ENCODE measurements at places on chromosomes 12 and 14. TPM values are rescaled to one million over a fixed set of nuclear protein-coding genes. Genes with fewer than 3 reads are reported as not detected.

Gene YEATS4
- total RNA-seq: 16.3 TPM

Gene KRT6A
- 74.9 TPM for total RNA-seq

Gene AGAP2
- total RNA-seq: 1.6 TPM

Gene RAD9B
- total RNA-seq: 1.1 TPM

DNA sequence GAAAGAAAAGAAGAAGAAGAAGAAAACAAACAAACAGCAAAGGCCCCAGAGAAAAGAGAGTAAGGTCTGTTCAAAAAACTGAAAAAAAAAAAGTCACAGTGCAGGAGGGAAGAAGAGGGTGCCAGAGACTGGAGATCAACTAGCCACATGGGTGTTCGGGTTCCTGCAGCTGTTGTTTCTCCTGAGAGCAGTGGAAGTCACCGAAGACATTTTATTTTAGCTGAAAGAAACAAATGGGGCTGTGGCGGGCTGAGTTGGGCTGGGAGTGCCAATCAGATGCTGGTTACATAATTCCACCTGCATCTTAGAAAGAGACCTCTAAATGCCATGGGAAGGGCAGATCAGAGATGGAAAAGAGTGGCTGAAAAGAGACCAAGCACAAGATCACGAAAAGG lies 33.9 kb downstream of the ACTN1 start:
- ATAC-seq: no peak

DNA sequence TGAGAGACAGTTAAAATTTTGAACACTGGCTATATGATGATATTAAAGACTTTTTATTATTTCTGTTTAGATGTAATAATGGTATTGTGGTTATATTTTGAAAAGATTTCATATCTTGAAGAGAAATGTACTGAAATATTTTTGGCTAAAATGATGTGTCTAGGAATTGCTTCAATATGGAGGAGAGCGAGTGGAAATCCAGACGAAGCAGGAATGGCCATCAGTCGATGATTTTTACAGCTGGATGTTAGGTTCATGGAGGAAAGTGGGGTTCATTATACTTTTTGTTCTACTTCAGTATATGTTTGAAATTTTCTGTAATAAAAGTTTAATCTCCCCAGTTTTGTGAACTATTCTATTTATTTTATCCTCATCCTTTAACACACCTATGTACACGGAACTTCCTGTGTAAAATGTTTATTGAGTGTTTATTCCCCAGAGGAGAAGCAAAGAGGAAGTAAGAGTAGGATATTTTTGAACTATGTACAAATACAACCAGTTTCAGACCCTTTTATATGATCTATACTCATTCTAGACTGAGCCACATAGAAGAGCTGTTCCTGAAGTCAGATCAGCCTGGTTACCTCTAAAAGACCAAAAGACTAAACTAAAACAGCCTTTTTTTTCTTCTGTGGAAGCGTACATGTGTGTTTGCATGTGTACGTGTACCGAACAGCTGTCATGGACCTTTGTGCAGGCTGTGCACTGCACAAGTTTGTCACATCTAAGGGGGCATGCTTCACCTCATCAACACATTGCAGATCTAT lies 211.0 kb upstream of the NUDT4 start:
- no peak for ATAC-seq

DNA sequence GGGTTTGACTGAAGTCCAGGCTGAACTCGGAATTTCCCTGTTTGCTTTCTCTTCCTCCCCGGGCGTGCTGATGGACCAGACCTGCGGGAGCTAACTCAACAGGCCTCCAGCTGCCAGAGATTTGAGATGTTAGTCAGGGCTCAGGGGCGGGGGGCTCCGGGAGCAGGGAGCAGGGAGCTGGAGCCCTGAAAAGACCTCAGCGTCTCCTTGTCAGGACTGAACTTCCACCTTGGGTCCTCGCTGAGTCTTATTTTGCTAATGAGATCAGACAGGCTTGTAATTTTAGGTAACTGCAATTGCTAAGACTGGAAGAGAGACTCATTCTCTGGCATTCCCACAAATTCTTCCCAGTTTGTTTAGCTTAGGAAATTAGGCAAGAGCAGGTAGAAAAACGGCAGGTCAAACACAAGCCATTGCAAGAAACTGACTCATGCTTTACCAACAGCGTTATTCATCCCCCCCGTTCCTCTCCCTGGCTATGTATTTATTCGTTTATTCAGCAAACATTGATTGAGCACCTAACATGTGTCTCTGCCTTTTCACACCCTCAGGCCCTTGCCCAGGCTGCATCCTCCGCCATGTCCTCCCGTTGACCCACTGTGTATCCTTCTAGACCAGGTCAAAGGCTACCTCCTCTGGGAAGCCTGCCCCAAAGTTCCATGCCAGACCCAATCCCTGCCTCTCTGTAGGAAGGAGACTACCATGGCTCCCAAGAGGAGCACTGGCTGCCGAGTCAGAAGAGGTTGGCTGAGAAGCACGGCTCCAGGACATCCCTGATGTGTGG lies 80.4 kb upstream of the DIO3 start:
- peak; percentile 72 for ATAC-seq

All from gastroesophageal sphincter (tissue), 4 donors.